ENCODE measurements at places on chromosomes 1 and 21. TPM values are rescaled to one million over a fixed set of nuclear protein-coding genes. Genes with fewer than 3 reads are reported as not detected.
A peak's percentile ranks its signal among the peaks of the same experiment; 100 is the strongest.

The KDF1 gene
- total RNA-seq, result 13.5 TPM

The SELL gene
- total RNA-seq, result not detected

The FAM72B gene
- total RNA-seq, result 0.27 TPM

The FMN2 gene
- not detected for total RNA-seq

The FOXO6 gene
- 0.59 TPM for total RNA-seq

The SPRR1A gene
- not detected for total RNA-seq

GRCh38 chr1:95145493-95145892 lies 28.3 kb downstream of the TLCD4 start:
- DNase-seq, result no peak

- no peak for DNase-seq
Observed at GRCh38 chr1:6454856-6455751, 10.9 kb downstream of the TNFRSF25 start.

DNA sequence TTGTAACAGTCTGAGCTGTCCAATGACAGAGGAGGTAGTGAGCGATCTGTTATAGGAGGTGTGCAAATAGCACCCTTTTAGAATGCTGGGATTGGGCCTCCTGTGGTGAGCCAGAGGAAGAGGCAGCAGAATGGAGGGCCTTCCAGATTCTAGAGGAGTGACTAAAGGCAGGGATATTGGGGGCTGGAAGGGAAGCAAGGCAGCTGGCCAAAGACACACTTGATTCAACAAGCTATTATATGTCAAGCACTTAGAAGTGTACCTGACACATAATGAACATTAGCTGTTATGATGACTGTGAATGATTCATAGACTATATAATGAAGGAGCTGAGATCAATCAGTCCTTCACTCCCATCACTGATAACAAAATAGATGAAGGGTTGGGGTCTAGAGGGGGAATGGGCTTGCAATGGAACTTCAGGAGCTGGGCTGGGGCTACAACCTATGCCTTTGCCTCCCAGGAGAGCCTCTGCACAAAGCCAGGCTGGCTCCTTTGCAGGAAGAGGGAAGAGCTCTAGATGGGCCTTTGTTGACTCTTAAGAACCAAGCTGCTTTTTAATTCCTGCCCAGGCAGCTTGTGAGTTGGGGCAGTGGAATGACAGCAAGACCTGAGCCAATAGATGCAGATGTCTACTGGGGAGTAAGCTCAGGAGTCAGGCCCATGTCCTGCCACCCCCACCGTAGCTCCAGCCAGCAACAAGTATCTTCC lies 2.3 kb upstream of the MKNK1 start:
- DNase-seq, result no peak

- no peak for DNase-seq
Observed at GRCh38 chr1:17023102-17023501, 11.4 kb upstream of the ATP13A2 start.

- no peak for DNase-seq
Observed at GRCh38 chr1:85617633-85618100, 37.1 kb downstream of the CCN1 start.

DNA sequence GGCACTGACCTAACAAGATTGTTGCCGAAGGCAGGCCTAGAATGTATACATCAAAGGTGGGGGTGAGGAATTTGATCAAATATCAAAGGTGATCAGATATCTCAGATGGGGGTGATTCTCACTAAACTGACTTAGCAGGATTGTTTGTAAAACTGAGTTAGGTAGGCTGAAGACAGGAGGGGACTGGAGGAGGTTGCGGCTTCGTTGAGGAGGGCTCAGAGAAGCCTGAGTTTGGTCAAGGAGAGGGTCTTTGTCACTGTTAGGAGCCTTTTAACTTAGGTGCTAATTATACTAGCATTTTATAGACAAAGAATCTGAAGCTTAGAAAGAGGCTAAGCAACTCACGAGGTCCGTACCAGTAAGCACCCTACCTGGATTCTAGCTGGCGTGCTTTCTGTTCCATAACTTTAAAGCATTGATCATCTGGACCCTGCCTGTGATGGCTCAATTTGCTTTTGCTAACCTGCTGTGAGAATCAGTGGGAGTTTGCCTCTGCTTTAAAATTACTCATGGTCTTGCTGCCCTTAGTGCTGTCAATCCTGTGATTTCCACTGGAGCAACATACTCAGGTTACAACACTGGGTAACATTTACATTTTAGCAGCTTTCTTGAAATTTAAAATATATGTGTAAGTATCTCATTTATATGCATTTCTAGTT lies 49.8 kb downstream of the ITSN1 start:
- DNase-seq, result no peak

DNA sequence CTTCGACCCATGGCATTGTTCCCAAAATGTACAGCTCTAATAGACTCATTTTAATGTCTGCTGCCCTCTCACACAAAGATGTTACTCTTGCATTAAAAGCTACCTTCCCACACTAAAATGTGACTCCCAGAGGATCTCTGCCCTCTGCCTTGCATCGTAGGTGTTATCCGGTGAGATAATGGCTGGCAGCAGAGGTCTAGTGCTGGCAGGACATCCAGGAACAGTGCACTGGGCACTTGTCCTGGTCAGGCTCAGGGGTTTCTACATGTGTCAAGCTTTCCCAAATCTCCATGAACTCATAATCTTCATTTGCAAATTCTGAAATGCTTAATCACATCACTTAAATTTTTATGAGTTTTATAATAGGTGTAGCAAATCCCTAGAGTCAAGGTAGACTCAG lies 310.6 kb downstream of the LRRIQ3 start:
- DNase-seq, result no peak

GRCh38 chr1:40806731-40807695 lies 23.4 kb downstream of the KCNQ4 start:
- no peak for DNase-seq

DNA sequence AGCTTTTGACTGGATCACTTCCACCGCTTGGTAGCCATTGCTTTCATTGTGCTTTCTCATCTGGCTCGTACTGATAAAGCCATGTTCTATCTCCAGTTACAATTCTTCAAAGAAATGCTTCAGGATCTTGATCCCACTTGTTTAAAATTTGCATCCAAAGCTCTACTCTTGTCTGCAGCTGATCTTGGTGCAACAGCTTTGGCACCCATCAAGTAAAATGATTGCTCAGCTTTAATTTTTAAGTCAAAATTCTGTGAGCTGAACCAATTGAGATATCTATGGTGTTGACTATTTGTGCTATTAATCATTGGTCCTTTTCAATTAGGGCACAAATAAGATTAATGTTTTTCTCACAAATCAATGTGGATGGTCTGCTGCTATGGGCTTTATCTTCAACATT lies 54.8 kb upstream of the DUSP10 start:
- no peak for DNase-seq

DNA sequence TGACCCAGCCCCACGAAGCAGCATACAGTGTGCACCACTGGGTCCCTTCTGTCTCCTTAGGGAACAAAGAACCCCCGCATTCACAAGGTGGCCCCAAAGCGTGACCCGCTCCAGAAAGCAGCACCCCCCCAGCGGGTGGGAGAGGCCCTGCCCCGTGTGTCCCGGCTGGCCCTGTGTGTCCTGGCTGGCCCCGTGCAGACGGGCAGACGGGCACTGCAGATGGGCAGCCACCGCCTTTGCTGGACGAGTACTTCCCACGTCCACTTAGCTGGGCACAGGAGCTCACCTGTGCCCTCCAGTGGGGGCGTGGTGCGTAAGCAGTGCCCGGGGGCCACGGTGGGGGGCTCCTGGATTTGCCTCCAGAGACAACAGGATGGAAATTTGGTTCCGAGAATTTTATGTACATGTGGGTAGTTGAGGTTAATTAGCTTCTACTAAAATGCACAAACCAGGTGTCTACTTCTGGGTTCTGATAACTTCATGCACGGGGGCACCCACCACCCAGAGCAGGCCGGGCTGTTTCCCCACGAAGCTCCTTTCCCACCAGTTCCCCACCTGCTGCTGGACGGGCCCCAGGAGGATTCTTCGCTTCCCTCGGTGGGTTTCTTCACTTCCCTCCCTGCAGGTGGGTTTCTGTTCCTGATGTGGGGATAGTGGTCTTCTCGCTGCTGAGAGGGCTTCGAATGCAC lies 33.2 kb upstream of the SLC19A1 start:
- DNase-seq, result no peak

DNA sequence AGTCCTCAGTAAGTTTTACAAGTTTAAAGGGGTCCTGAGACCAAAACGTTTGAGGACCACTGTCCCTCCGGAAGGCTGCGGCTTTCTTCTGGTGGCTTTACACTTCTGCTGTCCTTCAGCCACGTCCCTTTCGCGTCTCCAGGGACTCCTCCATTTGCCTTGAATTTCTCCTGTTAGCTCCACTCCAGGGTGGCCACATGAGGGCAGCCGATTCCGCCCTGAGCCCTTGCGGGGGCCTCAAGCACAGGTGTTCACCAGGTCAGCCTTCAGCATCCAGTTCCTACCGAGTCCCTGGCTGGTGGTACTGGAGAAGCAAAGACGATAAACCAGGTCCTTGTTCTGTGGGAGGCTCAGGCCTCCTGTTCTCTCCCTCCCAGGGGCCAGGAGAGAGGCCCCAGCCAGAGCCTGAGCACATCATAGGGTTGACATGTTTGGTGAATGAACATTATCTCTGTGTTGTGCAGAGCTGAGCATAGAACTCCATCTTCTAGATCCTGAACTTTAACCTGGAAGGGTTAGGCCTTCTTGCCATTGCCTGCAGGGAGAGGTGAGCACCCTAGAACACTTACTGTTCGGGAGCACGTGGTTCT lies 27.4 kb upstream of the COQ8A start:
- DNase-seq, result peak; percentile 82

GRCh38 chr1:9651565-9652378 lies at the start of gene PIK3CD:
TSS of gene PIK3CD (plus strand) at chr1:9651731. CDS start at chr1:9710456, 58,725 bp downstream.
- peak; percentile 23 for DNase-seq

- DNase-seq, result peak; percentile 37
Observed at GRCh38 chr1:6464514-6464836, 1.5 kb downstream of the TNFRSF25 start.

DNA sequence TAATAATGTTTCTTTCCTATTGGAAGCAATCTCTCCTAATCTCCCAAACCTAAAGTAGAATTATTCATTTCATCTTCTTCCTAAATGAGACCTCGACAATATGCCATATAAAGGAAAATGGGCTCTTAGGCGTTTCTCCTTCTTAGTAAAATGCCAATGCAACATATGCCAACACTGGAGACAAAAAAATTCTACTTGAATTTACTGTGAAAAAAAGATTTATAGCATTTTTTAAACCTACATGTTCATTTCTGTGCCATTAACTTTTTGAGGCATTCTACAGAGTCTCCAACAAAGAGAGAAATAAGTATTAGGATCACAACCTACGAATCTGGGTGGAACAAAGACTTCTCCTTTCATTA lies 1.3 kb downstream of the WDR47 start:
- no peak for DNase-seq

GRCh38 chr21:35825370-35826353 lies 234.7 kb downstream of the SETD4 start:
- no peak for DNase-seq

DNA sequence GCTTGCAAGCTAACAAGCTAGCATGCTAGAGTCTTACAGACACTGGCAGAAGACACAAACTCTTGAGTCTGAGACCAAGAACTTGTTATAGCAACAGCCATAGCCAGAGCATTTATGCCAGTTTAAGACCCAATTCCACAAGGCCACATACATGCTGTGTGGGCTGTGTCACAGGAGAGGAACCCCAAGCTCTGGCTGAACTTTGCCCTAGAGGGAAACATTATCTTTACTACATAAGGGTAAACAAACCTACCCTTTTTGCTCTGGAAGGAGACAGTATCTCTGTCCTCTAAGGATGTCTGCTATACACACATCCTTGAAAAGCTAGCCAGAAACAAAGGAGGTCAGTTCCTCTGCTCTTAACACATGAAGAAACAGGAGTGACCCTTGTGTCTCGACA lies 70.3 kb downstream of the HSF2BP start:
- DNase-seq, result peak; percentile 67

DNA sequence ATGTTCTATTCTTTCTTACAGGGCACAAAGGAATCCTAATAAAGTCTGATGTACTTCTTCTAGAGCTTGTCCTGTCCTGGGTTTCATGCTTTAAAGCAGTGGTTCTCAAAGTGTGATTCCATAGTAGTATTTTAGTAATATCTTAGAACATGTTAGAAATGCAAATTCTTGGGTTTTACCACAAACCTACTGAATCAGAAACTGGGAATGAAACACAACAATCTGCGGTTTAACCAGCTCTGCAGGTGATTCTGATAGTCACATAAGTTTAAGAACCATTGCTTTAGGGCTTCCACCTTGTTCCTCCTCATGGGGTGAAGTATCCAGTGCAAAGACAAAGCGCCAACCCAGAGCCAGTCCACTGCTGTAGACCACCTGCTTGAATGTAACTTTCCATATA lies 41.1 kb downstream of the NGF start:
- no peak for DNase-seq

GRCh38 chr1:12566484-12567287 lies 51.3 kb downstream of the DHRS3 start:
- DNase-seq, result no peak

GRCh38 chr1:116628448-116628847 lies 39.1 kb downstream of the IGSF3 start:
- no peak for DNase-seq

DNA sequence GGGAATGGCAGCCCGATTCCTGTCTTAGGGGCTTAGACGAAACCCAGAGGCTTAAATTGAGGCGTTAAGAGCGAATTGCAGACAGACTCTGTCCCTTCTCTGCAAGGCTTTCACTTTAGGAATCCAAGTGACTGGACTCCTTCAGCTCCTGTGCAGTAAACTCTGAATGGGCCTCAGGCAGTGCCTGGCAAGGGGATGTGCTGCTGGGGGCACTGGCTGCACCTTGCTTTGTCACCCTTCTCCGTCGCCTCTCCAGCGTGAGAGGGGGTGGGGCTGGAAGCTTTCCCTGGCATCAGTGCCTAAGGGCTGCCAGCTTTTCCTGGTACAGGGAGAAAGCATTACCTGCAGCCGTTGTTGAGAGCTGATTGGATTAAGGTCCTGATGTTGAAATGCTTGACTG lies 39.9 kb upstream of the NFASC start:
- no peak for DNase-seq

DNA sequence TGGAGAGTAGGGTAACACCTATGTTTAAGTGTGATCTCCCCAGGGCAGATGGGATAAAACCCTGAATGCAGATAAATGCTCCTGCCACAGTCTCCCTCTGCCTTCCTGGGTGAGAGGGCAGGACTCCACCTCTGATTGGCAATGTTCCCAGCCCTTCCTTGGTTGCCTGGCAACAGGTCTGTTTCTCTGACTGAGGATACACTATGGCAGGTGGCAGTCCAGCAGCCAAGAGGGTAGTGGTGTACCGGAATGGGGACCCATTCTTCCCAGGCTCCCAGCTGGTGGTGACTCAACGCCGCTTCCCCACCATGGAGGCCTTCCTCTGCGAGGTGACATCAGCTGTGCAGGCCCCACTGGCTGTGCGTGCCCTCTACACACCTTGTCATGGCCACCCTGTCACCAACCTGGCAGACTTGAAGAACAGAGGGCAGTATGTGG lies at the start of gene DCDC2B:
DCDC2B (plus strand) TSS at position 199 of the 438 bp plus-strand sequence; CDS start at position 204, 5 bp downstream.
- DNase-seq, result no peak

DNA sequence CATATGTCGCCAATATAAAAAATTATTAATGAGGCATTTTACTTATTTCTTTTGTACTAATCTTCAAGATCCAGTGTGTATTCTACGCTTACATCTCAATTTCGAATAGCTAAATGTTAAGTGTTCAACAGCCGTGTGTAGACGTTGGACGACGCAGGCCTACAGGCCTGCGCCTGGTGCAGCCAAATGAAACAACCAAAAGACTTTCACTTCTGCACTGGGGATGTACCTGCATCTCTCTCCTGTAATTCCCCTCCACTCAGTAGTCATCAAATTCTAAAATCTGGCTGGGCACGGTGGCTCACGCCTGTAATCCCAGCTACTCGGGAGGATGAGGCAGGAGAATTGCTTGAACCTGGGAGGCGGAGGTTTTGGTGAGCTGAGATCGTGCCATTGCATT lies 76.8 kb upstream of the HNRNPU start:
- DNase-seq, result no peak
